ENCODE measurements at places on chromosomes 11 and 22.
A peak's percentile ranks its signal among the peaks of the same experiment; 100 is the strongest.

DNA sequence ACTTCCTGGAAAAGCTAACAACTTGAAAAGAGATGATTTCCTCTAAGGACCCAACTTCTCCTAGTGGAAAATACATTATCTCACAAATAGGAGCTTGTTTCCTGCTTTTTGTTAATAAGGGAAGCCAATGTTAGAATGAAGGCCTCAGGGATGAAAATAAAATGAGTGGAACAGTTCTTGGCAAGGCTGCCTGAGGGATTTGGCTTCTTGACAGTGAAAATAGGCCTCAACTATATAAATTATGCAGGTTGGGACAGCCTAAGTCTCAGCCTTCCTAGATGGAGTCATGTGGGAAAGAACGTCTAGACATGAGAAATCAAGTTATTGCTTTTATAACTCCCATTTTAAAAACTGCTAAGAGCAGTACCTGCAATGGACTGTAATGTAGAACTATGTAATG is 92.8 kb upstream of the FIBIN start:
- DNase-seq = no peak

DNA sequence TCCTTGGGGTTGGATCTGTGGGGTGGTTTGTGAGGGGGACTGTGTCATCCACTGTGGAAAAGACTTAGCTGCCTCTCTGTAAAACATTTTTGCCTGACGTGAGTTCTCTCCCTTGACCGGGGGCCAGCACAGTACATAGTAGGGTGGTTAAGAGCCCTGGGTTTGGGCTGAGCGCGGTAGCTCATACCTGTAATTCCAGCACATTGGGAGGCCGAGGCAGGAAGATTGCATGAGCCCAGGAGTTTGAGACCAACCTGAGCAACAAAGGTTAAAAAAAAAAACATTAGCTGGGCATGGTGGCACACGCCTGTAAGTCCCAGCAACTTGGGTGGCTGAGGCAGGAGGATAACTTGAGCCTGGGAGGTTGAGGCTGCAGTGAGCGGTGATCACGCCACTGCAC is 74.7 kb upstream of the WNT7B start:
- DNase-seq = peak; percentile 52

GRCh38 chr11:199782-200181 is 6.9 kb downstream of the SCGB1C1 start:
- peak; percentile 68 for DNase-seq

DNA sequence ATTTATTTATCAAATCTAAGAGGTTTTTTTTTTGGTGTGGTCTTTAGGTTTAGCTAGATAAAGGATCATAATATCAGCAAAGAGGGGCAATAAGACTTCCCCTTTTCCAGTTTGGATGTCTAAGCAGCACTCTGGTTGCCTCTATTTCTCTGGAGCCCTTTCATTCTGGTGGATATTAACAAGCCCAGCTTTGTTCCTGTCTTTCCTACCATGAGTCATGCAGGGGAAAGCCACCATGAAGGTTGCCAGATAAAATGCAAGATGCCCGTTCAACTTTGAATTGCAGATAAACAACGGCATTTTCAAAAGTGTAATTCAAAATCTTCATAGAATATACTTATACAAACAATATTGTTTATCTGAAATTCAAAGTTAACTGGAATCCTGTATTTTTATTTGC is 143.6 kb downstream of the ADAMTS15 start:
- no peak for DNase-seq

DNA sequence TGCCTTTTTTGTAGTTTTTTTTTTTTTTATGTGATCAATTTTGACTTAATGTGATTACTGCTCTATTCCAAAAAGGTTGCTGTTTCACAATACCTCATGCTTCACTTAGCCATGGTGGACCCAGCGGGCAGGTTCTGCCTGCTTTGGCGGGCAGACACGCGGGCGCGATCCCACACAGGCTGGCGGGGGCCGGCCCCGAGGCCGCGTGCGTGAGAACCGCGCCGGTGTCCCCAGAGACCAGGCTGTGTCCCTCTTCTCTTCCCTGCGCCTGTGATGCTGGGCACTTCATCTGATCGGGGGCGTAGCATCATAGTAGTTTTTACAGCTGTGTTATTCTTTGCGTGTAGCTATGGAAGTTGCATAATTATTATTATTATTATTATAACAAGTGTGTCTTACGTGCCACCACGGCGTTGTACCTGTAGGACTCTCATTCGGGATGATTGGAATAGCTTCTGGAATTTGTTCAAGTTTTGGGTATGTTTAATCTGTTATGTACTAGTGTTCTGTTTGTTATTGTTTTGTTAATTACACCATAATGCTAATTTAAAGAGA is 12.5 kb downstream of the CCND1 start:
- no peak for DNase-seq

GRCh38 chr22:32697331-32697995 is 104.0 kb upstream of the TIMP3 start:
- DNase-seq = no peak

GRCh38 chr11:59560290-59560701 is 49.0 kb downstream of the OR4D9 start:
- DNase-seq = peak; percentile 74

DNA sequence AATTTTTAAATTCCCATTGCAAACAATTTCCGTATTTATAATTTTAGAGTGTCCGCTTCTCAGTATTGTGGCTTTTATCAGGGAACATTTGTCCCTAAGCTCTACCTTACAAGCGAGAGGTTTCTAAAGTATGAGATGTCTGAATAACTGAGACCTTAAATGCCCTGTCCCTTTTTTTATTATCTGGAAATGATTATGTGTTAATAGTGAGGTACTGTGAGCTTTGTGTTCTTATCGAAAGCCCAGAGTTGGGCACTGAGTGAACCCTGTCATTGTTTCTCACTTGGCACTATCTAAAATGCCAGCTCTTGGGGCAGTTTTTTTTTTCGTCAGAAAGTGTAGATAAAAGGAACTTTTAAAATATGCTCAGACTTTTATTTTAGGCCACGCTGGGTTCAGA is 9.5 kb downstream of the CTTN start:
- DNase-seq = no peak

DNA sequence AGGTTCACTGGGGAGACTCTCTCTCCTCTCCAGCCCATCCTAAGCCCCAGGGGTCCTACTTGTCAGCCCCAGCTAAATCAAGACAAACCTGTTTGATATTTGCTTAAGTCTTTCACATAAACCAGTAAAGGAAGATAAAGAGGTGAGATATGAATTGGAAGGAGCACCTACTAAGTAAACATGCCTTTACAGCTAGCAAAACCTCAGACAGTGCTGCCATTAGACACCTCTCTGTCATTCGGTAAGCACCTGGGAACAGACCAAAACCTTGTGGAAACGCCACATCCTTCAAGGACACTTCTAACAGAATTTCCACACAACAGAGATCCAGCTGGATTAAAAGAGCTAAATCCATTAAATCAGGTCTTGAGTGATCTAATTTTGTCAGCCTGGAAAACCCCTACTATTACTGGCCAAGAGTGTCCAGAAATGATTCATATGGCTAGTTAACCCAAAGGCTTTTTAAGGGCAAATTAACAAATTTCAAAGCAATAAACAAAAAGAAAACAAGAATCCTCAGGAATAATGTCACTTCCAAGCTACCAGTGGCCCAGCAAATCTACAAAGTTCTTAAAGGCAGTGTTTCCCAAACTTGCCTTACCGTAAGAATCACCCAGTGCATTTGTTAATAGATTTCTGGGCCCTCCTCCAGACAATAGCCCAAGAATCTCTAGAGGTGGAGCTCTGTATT is 2.4 kb downstream of the VPS37C start:
- DNase-seq = no peak

Data from suprapubic skin (tissue), 4 donors.